Motor neuron (in vitro differentiated cells): ENCODE measurements at places on chromosomes 11 and 22. TPM values are rescaled to one million over a fixed set of nuclear protein-coding genes. Genes with fewer than 3 reads are reported as not detected.
A peak's percentile ranks its signal among the peaks of the same experiment; 100 is the strongest.

ZNF214 gene
- total RNA-seq: 7.7 and 11.1 TPM in 2 replicates

FAM76B gene
- 35.7 and 44.8 TPM in 2 replicates for total RNA-seq

DRAP1 gene
- total RNA-seq: 81.0 and 91.6 TPM in 2 replicates

DNA sequence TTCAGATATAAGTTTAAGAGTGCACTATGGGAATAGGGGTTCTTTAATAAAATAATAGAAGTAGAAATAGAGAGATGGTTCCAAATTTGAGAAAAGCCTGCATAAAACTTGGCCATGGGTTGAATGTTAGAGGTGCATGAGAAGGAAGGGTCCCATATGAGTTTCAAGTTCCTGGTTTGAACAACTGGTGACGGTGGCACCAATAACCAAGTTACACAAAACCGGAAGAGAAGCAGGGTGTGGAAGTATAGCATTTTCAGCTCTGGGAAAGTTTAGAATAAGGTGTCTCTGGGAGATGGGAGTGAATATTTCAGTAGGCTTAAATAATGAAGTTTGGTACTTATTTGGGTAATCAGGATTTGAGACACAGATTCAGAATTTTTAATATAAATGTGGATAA is 2.4 kb downstream of the CASP1 start:
- ATAC-seq: no peak

DNA sequence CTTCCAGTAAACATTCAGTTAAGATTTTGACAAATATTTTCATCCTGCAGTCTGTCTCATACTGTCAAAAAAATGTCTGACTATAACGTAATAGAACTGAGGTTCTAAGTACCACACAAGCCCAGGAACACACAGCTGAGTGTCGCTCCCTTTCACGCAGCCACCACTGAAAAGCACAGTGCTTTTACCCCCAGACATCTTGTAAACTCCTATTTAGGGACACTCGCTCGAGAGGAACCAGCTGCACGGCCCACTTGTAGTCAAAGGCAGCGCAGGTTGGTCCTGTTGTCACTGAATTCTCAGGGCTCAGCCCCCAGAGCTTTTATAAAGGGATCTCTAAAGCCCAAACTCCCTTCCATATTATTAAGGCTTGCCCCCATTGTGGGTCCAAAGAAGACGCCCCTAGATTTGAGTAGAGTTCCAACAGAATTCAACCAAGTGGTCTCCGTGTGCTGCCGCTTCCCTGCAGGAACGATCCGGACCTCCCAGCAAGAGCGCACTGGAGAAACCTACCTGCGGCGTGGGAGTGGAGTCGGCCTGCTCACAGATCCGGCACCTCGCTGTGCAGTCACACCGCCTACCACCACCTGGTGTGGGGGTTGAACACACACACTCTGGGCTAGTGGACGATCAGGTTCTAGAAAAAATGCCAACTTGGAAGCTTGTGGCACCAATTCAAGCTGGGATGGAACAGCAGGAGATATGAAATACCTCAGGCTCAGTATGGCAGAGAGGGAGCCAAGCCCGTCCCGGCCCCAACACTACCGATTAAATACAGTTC is 23.4 kb downstream of the ASPHD2 start:
- no peak for ATAC-seq

DNA sequence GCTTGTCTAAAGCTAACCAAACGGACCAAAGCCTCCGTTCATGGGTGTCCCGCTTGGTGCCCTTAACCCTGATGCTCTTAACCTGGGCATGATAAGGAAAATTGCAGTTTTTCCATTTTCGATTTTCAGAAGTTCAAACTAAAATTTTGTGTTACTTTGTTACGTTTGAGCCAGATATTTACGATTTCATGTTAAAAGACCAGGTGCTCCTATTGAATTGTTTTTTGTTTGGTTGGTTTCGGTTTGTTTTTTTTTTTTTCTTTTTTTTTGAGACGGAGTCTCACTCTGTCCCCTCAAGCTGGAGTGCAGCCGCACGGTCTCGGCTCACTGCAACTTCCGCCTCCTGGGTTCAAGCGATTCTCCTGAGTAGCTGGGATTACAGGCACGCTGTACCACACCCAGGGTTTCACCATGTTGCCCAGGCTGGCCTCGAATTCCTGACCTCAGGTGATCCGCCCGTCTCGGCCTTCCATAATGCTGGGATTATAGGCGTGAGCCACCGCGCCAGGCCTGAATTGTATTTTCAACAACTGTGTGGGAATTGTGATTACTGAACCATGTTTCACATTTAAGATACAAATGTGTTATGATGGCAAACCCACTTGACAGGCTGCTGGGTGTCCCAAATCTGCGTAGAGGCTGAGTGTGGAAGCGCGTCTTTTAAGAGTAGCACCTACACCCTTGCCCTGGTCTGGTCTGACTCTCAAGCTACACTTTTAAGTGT is 864 bp upstream of the USP28 start:
- no peak for ATAC-seq

GUCD1 gene
- total RNA-seq: 24.1 and 25.6 TPM in 2 replicates

GRCh38 chr11:13440100-13440855 is 22.7 kb downstream of the BTBD10 start:
- ATAC-seq: peak; percentile 100

GRCh38 chr11:115284773-115285172 is 219.4 kb downstream of the CADM1 start:
- no peak for ATAC-seq

DNA sequence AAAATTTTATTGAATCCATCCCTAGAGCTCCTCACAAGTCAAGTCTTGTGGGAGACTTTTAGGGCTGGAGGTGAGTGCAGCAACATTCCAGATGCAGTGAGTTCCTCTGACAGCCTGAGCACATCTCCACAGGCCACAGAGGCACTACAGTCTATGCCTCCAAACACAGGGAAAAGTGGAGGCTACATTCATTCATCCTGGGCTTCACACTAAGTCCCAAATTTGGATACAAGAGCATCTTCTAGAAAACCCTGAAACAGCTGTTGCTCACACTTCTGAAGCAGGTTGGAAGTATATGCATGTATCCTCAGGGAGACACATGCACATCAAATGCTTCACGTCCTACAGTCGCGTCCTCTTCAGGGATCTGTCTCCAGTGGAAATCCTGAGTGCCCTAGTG is 1.2 kb downstream of the CD3D start:
- ATAC-seq: no peak

LINC01488 gene
- total RNA-seq: 0.05 and 0.19 TPM in 2 replicates

DNA sequence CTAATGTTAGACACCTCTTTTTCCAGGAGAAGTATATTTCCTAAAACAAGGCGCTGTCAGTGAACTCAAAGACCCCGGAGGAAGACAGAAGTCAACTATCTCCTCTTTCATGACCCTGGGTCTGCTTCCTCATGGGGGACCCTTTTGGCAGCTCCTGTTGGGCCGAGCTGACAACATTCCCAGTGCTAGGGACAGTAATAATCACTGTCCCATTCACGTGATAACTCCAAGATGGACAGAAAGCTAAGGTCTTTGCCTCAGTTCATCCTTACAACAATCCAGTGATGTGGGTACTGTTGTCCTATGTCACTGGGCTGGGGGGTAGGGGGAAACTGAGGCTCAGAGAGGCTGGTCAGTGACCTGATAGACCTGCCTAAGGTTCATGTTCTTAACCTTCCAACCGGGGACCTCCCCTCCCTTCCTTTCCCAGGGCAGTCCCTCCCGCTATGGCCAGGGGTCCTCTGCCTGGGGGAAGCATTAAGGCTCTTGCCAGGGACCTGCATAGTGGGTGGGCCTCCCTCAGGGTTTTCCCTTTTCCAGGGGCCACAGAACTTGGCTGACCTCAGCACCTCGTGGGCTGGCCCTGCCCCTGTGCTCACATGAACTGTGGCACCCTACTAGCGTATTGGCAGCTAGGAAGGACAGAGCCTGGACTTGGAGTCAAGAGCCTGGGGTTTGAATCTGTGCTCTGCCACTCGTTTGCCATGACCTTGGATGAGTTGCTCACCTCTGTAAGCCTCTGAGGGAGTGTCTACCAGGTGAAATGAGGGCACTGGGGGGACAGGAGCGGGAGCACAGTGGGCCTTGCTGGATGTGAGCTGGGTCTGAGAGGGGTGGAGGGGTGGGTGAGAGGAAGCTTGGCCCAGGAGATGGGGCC is 53.6 kb downstream of the LRRC32 start:
- no peak for ATAC-seq

DUSP8 gene
- 16.4 and 17.2 TPM in 2 replicates for total RNA-seq

GRCh38 chr11:31355817-31356216 is 13.7 kb downstream of the DCDC1 start:
- no peak for ATAC-seq

DGCR6 gene
- 2.0 and 2.2 TPM in 2 replicates for total RNA-seq

- ATAC-seq: peak; percentile 92
These were observed 13.3 kb downstream of the RSPH14 start for GRCh38 chr22:23128269-23129108.

DNA sequence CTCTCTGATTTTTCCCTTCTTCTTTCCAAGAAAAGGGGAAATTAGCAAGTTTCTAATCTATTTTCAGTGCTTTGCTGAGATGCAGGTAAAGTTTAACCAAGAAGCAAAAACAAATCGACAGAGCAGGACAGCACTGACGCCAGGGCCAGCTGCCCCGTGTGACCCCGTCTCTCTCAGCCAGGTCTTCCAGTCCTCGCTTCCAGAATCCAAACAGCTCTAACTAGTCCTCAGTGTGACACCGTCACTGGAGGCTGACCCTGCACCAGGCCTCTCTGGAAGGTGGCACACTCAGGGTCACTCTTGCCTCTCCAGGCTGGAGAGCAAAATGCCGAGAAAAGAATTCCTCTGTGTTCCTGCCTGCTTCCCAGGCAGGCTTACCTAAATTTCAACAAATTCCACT is 44.8 kb downstream of the SHANK2 start:
- ATAC-seq: no peak

- no peak for ATAC-seq
These were observed 23.3 kb downstream of the LINC01488 start for GRCh38 chr11:69504576-69505335.

- no peak for ATAC-seq
These were observed 8.1 kb downstream of the FAR1 start for GRCh38 chr11:13676576-13676975.

- ATAC-seq: no peak
These were observed 120.9 kb downstream of the ME3 start for GRCh38 chr11:86551288-86552092.

- peak; percentile 83 for ATAC-seq
These were observed 88.7 kb upstream of the DRD2 start for GRCh38 chr11:113563766-113564526.

BARX2 gene
- total RNA-seq: 0.31 TPM in 1 of 2 replicates, not detected in the other

MS4A4A gene
- total RNA-seq: 0.14 TPM in 1 of 2 replicates, not detected in the other

KCNJ1 gene
- 0.13 and 0.18 TPM in 2 replicates for total RNA-seq

DNA sequence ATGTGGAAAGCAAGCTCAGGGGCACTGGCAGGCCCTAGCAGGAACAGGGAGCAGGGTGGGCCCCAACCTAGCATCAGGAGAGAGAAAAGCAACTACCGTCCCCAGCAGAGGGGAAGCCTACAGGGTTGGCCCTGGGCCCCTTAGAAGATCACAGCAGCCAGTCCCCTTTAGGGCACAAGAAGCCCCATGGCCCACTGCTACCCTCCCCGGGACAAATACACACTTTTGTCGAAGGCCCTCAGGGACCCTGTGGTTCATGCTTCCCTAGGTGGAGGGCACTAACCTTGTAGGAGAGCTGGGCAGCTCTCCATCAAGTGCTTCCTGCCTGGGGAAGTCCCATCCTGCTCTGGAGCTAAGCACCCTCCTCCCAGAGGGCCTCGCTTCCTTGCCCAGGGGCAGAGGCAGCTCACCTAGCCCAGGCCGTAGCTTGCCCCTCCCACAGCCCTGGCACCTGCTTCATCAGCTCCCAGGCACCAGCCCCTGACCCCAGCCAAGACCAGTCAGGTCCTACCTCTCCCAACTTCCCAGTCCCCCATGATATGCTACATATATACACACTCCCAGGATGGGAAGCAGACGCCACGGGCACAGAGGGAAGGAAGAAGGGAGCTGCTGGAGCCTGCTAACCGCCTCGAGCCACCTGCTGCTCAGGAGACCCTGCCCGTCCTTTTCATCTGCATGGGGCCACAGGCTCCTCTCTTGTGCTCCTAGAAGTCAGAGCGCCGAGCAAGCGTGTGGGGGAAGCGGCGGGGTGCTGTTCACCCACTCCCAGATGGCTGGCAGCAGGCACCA is 20.1 kb downstream of the SUN2 start:
- no peak for ATAC-seq

DNA sequence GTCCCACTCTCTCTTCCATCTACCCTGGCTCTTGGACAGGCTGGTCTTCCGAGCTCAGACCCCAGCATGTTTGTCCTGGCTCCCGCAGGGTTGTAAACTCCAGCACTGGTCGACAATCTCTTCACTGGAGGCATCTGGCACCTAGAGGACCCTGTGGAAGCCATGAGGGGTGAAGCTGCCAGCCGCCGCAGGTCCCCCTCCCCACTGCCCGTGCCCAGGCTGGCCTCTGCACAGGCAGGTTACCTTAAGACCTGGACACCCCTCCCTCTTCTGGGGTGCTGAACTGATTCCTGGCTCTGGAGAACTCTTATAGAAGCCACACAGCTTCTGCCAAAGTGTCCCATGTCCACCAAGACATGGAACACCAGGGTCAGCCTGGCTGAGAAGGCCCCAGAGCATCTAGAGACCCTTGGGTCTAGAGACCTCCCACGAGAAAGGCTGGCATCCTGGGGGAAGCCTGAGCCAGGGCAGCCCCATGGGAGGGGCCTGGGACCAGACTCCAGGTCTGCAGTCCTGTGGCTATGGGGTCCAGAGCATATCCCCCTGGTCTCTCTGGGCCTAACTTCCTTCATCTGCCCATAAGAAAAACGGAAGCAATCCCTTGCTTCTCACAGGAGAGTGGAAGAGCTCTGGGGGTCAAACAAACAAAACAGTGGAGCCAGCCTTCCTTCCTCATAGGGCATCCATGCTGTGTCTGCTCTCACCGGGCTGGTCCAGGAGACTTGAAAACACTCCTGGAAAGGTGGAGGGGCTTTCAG is 30.6 kb downstream of the LMO1 start:
- no peak for ATAC-seq

GPHA2 gene
- 0.16 and 1.2 TPM in 2 replicates for total RNA-seq

DAGLA gene
- 2.6 TPM in 2 replicates for total RNA-seq

MYO18B gene
- total RNA-seq: 0.09 and 0.96 TPM in 2 replicates
